Fibroblast of upper back skin (primary cell): ENCODE measurements at places on chromosomes 5 and 9.

- no peak for DNase-seq
Measured at GRCh38 chr9:84235511-84235910, 105.0 kb downstream of the SLC28A3 start.

DNA sequence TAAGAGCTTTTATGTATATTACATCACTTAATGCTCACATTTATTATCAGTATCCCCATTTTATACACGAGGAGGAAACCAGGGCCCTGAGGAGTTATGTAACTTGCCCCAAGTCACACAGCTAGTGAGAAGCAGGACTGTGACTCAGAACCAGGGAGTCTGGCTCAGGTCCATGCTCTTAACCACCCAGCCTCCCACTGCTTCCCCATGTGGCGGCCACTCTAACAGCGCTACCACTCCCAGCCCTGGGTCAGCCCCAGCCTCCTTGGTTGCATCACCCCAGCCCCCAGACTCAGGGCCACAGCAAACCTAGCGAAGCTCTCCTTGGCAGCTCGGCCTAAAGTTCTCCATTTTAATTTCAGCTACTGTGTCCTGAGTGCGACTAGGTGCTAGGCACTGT, 159.1 kb downstream of the PAX5 start:
- peak; percentile 15 for DNase-seq

DNA sequence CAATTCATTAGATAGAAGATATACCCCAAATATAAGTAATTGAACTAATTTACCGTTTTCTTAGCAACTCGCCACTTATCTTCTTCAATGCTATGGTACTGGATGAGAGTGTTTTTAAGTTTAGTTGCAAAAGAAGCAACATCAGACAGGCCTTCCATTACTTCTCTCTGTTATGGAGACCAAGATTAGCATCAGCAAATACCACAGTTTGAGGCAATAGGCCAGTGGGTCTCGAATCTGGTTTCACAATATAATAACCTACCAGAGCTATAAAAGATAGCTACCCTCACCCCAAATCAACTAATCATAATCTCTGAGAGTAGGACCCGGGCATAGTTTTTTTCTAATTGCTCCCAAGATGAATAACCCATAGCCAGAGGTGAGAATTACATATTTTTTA, 5.1 kb downstream of the STARD4 start:
- no peak for DNase-seq

GRCh38 chr5:1810581-1811101, 9.4 kb downstream of the NDUFS6 start:
- DNase-seq = no peak

DNA sequence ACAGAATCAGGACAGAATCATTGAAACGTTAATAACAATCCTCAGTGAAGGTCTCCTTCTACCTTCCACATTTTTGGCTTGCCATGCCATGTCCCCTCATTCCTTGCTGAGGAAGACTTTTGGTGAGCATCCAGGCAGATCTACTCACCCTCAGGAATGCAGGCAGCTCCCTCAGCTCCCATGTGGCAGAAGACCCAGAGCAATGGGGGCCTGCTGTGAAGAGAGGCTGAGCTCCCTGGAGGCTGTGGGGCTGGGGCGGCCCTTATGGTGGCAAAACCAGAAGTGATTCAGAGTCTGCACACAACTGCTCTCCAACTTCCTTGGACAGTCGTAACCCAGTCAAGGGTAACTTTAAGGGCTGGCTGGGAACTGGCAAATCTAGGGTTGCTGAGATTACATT, 247.2 kb upstream of the EFNA5 start:
- DNase-seq = peak; percentile 40

GRCh38 chr5:1536871-1537602, 13.3 kb upstream of the LPCAT1 start:
- DNase-seq = no peak

- no peak for DNase-seq
Measured at GRCh38 chr5:66242050-66242715, 98.1 kb downstream of the SREK1 start.

DNA sequence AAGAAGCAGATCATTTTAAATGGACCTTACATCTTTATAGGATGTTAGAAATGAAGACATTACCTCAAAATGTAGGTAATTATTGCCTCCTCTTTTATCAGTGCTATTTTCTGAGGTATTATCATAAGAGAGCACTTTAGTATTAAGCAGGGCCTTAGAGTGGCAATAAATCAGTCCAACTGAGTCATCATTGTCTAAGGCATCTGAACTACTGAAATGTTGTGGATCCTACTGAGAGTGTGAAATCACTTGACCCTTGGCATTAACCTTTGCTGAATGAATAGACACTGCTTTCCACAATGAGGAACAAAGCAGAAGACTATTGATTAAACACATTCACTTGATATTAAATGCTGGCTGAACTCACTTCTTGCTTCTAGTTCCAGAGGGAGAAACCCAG, 224.6 kb upstream of the ARRDC3 start:
- no peak for DNase-seq

- no peak for DNase-seq
Measured at GRCh38 chr5:2872676-2873075, 121.2 kb upstream of the IRX2 start.

GRCh38 chr5:59698207-59699178, 195.0 kb downstream of the PDE4D start:
- DNase-seq = no peak

DNA sequence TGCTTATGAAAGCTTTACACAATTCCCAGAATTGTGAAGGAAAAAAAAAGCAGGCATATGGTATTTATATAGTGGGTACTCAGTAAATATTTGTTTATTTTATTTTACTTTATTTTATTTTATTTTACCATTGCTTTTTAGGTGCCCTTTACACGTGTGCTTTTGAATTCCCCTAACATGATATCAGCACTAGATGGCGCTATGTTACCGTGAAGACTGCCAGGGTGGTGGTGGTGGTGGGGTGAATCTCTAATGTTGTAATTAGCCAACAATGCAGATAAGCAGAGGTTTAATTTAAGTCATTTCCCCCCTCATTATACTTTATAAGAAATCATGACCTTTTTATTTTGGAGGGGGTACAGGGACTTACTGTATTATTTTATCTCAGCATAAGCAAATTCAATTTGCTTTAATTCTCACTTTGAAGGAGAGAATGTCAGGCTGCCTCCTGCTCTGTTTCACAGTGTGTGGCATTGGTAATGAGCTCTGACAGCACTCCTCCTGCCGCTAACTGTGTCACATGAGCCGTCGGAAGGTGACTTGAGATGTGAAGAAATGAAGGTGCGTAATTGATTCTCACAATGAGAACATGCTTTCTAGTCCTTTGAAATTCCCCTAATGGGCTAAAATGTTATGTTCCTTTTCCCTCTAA, 165.6 kb downstream of the YTHDC2 start:
- peak; percentile 43 for DNase-seq

GRCh38 chr5:139361835-139362429, 20.3 kb downstream of the PAIP2 start:
- DNase-seq = no peak
